ENCODE measurements at places on chromosomes 11 and 22.

DNA sequence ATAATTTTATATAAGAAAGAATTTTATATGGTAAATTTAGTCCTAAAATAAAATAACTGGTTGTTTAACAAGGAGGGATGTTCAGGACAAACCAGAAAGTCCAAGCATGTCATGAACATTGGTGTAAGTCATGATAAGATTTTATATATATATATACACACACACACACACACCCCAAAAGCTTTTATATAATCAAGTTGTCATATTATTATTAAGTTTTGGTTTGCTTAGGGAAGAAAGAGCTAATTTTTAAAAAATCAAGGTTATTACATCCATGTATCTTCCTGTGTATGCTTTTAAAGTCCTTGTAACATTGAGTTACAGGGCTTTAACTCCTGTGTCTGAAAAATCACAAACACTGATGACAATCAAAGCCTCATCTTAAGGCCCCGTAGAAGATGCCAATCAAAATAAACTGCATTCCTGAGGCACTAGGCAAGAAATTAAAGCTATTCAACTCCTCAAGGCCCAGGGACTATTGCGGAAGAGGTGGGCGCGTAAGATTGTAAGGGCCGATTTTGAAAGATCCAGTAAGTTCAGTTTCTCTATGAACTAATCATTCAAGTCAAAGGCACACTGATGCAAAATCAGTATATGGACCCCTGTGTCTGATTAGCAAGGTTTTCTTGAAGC, 16.8 kb downstream of the APOL6 start:
- DNase-seq, result no peak

DNA sequence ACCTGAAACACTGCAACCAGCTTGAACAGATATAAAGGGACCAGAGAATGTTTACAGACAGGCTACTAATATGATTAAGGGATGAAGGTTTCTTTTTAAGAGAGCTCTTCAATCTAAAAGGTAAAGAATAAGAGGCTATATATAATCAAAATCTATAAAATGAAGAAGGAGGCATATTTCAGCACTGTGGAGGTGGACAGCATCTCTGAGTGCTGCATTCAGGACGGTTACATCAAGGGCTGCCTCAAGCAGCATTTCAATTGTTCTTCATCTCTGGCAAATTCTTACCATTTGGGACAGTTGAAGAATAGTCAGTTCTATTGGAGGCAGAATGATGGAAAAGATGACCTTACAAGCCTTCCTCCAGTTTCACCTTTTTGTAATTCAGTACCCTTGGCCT, 139.6 kb upstream of the LMO1 start:
- no peak for DNase-seq

- DNase-seq, result no peak
These were observed 3.4 kb downstream of the TYR start for GRCh38 chr11:89181111-89181510.

DNA sequence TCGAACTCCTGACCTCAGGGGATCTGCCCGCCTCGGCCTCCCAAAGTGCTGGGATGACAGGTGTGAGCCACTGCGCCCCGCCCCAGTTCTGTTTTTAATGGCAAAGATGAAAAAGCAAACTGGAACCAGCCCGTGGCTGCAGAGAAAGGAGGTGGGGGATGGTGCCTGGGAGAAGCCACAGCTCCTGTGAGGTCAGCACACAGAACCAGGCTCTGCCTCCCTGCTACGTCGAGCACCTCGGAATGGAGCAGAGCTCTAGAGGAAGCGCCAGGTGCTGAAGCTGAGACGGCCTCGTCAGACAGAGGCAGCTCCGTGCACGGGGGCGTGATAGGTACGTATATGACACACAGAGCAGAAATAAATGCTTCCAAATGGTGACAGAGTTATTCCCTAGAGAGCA, 8.5 kb downstream of the DRD4 start:
- no peak for DNase-seq

DNA sequence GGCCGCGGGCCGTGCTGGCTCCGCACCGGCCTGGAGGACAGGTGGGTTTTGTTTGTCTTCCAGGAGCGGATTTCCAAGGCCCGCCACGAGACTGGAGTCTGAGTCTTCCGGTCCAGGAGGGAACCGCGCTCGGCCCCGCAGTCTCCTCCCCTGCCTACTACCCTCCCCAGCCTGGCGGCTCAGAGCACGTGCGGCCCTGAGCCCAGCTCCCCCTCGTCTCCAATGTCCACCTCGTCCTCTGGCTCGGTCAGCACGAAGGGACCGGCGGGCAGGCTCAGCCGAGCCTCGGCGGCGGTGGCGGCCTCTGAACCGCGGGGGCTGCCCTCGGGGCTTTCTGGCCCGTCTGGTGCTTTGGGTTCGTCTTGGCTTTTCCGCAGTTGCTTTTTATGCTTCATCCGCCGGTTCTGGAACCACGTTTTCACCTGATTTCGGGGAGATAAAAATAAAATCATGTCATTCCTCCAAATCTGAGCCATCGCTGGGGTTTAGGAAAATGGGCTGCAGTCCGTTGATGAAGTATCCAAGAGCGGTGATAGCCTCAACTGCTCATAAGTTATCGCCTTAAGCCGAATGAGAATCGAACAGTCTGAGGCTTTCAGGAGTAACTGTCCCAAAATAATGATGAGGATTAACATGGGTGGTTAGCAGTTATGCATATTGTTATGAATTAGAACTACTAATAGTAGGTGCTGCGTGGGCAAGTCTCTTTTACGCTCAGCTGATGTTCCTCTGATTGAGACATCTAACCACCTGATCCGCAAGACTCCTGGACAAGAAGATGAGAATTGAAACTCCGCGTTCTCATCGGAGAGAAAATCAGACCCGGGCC, 4.0 kb downstream of the BSX start:
- DNase-seq, result no peak

DNA sequence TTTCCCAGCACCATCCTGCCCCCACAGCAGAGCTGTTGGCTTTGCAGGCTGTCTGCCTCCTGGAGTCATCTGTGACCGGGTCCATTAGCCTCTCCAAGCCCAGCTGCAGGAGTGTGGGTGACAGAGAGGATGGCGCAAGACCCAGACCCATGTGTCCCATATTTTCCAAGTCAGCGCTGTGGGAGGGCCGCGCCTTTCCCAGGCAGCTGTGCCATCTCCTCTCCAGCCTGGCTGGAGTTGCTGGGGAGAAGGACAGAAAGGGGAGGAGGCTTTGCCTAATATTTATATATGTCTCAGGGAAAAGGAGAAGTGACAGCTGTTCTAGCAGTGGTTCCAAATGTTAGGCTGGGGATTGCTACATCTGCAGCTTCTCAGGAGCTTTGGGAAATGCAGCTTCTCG, 15.7 kb downstream of the DTX4 start:
- no peak for DNase-seq

- peak; percentile 59 for DNase-seq
These were observed 121.2 kb downstream of the PDE3B start for GRCh38 chr11:14764579-14765527.

DNA sequence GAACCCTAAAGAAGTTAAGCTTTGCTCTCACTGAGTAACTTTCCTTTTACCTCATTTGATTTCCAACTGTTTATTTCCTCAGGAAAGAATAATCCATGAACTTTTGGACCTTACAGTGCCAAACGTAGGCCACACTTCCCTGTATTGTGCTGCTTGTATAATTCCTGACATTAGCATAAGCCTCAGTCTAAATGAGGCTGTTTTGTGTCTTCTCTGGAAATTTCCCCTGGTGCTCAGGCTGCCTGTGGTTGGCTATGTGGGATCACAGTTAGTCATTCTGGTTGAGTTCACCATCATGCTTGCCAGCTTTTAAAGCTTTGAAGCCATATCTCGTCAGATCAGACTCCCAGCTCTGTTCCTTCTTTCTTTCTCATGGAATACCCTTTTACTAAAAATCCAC, 107.0 kb downstream of the FAM76B start:
- DNase-seq, result no peak

DNA sequence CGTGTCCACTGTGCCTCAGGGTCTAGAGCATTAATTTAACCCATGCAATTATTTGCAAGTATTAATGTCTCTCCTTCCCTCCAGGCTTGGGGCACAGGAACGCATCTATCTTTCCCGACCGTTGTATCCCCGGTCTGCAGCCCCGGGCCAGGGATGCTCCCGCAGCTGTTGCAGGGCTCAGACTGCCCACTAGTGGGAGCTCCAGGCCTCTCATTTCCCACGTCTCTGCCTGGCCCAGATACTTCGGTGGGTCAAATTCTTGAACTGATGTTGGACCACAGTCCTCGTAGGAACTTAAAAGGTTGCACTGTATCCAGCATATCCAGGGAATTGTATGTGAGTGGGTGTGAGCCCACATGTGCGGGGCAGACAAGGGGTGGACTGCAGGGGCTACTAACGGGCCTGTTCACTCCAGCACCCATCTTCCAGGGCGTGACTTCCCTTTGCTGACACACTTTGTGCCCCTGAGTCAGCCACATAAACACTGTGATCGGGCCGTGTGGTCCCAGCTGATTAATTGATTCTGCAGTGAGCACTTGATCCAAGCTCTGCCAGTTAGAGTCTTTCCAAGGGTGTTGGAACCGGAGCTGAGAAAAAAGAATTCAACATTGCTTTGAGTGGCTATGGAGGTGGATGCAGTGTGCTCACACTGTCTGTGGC, 451.3 kb downstream of the TBC1D22A start:
- DNase-seq, result peak; percentile 69

DNA sequence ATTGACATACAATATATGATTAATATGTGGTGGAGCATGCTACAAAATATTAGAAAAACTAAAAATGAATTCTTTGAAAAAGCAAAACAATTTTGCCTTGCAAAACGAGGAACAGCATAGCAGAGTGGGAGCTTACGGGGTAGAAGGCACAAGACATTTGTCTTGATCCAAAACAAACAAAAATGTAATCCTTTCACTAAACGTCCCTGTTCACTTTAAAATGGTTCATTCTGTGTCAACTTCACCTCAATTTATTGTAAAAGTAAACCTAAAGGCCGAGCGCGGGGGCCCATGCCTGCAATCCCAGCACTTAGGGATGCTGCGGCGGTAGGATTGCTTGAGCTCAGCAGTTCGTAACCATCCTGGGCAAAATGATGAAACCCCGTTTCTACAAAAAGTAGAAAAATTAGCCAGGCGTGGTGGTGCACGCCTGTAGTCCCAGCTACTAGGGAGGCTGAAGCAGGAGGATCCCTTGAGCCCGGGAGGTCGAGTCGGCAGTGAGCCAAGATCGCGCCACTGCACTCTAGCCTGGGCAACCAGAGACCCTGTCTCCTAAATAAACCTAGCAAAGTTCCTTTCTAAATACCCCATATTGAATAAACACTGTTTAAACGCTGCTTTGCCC, 2.0 kb downstream of the PRDM10 start:
- no peak for DNase-seq

DNA sequence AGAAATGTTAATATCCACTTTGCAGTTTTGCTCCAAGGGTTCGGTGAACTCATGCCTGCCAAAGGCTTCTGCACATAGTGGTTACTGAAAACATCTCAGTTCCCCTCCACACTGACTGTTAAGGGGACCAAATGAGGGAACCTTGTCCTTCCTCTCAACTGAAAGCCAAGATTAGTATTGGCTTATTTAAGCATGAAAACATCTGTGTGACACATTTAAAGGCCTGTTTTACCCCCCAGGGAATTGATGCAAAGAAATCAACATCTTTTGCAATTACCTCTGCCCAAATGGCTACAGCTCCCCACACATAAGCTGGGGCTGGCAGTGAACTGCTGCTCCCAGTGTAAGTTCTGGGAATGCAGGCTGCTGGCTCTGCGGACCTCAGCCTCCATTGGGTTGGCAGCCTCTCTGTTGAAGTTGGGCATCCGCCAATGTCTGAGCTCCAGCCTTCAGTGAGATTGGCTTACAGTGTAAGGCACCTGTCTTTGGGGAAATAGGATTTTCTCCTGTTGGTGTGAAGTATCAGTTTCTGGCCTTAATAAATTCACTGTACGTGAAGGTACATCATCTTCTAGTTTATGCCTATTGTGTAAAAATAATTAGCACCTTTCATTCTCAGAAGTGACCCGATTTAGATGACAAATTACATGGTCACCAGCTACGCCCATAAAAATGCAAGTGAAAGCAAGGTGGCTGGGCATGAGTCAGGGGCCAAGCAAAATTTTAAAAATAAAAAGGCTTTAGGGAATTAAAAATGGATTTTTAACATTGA, 213.4 kb upstream of the SYN3 start:
- DNase-seq, result no peak

GRCh38 chr22:19873138-19873959, 18.7 kb upstream of the GNB1L start:
- no peak for DNase-seq

DNA sequence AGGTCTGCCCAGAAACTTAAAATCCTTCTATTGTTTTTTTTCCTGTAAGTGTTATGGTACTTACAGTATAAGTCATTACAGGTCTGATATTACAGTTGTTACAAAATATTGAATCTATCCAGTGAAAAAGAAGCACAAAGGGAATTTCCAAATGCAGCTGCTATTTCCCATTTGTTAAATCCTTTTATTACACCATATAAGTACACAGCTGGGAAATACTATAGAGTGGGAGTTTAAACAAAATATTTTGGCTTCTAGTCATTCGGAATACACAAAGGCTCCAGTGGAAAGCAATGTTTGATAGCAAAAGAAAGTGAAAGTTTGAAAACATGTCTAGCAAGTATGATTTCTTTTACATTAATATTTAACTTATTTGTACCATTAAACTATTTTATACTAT, 18.0 kb downstream of the SOX6 start:
- no peak for DNase-seq

- DNase-seq, result peak; percentile 37
These were observed 11.5 kb downstream of the PARVG start for GRCh38 chr22:44192098-44192815.

- no peak for DNase-seq
These were observed 814.5 kb upstream of the LRRC4C start for GRCh38 chr11:42273977-42274376.

- DNase-seq, result no peak
These were observed 101.7 kb downstream of the FAM181B start for GRCh38 chr11:82631722-82632630.

DNA sequence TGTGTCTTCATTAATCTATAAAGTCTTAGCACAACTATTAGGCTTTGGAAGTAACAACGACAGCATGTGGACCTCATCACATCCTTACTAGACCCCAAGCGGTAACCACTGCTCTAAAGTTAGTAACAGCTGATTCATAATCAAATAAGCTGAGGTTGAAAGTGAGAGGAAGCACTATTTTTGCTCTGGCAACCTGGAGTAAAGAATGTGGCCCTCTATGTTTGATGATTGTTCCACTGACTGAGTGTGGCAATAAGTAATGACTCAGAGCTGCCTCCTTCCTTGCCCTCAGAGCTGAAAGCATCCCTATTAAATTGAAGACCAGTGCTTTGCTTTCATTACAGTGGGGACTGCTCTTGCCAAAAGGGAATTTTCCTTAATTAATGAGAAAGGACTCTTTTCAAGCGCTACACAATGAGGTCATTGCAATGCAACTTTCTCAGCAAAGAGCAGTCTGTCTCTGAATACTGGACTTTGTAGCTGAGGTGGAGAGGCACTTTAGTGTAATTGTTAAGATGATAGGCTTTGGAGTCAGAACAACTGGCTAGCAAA, 906.1 kb upstream of the RAG2 start:
- DNase-seq, result no peak

GRCh38 chr11:2400762-2401435, 349 bp downstream of the TSSC4 start:
- DNase-seq, result no peak
